Amniotic stem cell (primary cell): ENCODE measurements at places on chromosomes 5 and 9.

GRCh38 chr5:121987052-121987684 lies 25.4 kb downstream of the SRFBP1 start:
- no peak for DNase-seq

DNA sequence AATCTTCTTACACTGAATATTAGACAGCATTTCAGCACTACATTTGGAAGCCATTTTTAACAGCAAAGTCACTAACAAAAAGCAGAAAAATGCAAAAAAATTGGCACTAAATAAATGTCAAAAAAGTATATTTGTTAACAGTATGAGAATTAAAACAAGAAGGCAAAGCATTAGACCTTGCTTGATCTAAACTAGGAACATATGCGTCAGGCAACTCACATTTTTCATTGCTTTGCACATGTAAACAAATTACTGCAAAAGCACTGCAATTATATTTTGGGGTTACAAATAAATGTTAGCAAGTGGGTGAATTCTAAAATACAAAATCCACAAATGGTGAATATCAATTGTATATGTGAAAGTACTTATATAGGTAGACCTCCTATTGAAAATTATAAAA lies 49.0 kb upstream of the RAPGEF6 start:
- DNase-seq = no peak

DNA sequence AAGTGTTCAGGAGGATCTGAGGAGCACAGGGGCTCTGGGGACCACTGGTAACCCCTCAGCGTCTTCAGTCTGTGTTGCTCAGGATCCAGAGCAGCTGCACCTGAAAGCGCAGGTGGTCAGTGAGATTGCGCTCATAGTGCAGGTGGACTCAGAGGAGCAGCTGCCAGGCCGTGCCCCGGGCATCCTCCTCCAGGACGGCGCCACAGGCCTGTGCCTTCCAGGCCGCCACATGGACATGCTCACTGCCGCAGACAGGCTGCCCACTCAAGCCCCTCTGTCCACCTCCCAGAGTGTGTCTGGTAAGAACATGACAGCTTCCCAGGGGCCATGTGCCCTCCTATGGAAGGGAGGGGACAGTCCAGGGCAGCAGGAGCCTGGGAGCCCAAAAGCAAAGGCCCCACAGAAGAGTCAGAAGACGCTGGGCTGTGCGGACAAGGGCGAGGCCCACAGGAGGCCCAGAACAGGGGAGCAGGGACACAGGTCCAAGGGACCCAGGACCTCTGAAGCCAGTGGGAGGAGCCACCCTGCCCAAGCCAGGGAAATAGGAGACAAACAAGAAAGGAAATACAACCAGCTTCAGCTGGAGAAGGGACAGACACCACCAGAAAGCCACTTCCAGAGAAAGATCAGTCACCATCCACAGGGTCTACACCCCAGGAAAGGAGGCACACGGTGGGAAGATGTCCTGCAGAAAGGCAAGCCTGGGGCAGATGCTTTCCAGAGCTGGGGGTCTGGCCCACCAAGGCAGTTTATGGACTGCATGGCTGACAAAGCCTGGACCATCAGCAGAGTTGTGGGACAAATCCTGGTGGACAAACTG lies 5.2 kb downstream of the SPATA31E1 start:
- DNase-seq = no peak

- DNase-seq = no peak
Observed at GRCh38 chr9:135533674-135534073, 12.3 kb upstream of the OBP2A start.

- DNase-seq = no peak
Observed at GRCh38 chr9:88535226-88536022, 446 bp downstream of the NXNL2 start.

- DNase-seq = no peak
Observed at GRCh38 chr9:91805031-91805430, 145.0 kb downstream of the ROR2 start.

DNA sequence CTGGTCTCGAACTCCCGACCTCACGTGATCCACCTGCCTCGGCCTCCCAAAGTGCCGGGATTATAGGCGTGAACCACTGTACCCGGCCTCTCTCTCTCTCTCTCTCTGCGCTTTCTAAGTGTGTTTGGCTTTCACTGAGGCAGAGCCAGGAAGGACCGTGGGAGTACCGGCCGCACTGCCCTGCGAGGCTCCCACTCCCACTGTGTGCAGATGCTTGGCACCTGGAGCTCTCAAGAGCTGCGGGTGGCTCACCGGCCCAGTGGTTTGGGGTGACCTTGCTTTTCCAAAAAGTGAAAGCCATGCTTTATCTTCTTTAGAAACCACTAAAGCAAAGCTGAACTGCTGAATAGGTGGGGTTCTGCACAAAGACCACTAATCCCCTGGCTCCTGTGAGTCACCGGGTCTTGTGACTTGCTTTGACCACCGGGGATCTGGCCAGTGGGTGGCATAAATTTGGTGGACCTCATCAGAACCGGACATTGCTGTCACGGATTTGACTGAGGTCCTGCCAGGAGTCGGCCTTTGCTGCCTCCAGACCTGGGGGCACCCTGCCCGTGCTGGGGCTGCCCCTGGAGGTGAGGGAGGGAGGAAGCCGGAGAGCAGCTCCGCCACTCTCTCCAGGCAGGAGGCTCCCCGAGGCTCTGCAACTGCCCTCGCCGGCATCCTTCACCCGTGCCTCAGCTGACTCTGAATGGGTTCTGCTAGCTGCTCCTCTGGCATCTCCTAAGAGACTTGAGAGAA lies 228.9 kb downstream of the FANCC start:
- DNase-seq = no peak

DNA sequence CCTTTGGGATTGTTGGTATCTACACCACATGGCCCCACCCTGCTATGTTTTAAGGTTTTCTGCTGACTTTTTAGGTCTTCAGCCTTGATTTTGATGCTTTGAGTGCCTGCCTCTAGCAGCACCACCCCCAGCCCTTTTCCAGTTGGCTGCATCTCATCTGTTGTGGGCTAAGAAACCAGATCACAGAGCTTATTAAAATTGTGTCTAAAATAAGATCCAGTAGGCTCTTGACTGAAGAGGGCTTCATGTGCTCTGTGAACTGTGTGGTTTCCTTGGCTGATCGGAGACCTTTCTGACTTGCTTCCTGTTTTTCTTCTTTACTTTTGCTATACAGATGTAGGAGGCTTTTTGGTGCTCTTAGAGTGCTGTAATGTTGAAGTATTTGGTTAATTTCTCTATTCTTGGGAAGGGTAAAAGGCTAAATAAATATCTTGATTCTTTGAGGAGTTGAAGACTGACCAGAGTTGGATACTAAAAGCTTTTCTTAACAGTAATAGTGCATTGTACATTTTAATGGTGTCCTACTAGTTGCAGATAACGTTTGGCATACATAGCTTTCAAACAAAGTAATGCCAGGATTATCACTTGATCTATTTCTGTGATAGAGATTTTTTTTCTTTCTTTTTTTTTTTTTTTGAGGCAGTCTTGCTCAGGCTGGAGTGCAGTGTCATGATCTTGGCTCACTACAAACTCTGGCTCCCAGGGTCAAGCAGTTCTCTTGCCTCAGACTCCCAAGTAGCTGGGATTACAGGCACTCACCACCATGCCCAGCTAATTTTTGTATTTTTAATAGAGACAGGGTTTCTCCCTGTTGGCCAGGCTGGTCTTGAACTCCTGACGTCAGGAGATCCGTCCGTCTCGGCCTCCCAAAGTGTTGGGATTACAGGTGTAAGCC lies 4.5 kb downstream of the UBE2D2 start:
- no peak for DNase-seq

DNA sequence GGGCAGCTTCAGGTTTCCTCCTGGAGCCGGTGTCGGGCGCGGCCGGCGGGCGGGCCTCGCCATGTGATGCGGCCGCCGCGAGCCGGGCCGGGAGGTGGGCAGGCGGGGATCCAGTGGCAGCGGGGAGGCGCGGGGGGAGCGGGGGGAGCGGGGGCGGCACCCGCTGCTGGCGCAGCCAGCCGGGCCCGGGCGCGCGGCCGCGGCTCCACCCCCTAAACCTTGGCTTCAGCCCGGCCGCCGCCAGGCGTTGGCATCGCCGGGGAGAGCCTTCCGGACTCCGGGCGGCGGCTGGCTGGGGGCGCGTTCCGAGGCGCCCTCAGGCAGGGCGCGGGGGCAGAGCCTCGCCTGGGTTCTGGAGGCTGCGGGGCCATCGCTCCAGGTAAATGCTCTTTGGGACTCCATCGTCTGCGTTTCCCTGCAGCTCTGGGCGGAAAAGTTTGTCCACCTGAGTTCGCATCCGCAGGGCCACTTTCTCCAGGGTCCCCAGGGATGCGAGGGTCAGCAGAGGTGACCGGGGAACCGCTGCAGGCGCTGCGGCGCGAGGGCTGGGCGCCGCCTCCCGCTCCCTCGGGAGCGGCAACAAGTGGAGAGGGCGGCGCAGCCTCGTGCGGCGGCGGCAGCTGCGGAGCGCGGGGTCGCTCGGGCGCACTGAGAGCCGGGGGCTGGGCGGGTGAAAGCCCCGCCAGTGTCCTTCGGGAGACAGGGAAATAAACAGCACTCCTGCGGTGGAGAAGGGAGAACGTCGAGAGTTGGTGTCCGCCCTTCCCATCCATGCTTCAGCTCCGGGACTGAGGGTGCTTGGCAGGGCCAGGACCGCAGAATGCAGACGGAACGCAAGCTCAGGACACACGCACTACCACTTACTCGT lies at the start of gene ARHGEF28:
TSS of gene ARHGEF28 (plus strand) at position 253 of the 868 bp plus-strand sequence. CDS start 58,656 bp downstream, outside the sequence.
- peak; percentile 56 for DNase-seq

DNA sequence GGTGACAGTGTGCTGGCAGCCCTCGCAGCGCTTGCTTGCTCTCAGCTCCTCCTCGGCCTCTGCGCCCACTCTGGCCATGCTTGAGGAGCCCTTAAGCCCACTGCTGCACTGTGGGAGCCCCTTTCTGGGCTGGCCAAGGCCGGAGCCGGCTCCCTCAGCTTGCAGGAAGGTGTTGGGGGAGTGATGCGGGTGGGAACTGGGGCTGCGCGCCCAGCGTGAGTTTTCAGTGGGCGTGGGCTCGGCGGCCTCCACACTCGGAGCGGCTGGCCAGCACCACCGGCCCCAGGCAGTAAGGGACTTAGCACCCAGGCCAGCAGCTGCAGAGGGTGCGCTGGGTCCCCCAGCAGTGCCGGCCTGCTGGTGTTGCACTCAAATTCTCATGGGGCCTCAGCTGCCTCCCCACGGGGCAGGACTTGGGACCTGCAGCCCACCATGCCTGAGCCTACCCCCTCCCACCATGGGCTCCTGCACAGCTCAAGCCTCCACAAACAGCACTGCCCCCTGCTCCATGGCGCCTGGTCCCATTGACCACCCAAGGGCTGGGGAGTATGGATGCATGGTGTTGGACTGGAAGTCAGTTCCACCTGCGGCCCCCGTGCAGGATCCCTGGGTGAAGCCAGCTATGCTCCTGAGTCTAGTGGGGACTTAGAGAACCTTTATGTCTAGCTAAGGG lies 223.1 kb upstream of the PTPRD start:
- DNase-seq = no peak

GRCh38 chr5:168910874-168911273 lies 331.7 kb upstream of the PANK3 start:
- no peak for DNase-seq

- DNase-seq = no peak
Observed at GRCh38 chr9:7045361-7045760, 287.6 kb downstream of the KDM4C start.

DNA sequence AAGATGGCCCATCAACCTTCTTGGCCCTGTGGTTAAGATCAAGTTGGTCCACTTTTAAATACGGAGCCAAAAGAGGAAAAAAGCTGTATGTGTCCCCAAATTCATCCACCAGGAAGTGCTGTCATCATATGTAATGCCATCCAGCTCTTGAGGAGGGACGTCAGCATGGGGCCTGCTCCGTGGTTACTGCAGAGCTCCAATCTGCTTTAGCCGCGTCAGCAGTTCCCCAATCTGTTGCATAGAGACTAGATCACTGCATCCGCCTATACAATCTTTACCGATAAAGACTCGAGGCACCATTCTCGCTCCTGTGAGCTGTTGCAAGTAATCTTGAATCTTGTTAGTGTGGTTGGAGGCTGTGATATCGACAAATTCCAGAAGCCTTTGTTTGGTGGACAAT lies 65.7 kb downstream of the GABRA6 start:
- no peak for DNase-seq

GRCh38 chr5:66744040-66744439 lies 147.8 kb downstream of the MAST4 start:
- DNase-seq = no peak

DNA sequence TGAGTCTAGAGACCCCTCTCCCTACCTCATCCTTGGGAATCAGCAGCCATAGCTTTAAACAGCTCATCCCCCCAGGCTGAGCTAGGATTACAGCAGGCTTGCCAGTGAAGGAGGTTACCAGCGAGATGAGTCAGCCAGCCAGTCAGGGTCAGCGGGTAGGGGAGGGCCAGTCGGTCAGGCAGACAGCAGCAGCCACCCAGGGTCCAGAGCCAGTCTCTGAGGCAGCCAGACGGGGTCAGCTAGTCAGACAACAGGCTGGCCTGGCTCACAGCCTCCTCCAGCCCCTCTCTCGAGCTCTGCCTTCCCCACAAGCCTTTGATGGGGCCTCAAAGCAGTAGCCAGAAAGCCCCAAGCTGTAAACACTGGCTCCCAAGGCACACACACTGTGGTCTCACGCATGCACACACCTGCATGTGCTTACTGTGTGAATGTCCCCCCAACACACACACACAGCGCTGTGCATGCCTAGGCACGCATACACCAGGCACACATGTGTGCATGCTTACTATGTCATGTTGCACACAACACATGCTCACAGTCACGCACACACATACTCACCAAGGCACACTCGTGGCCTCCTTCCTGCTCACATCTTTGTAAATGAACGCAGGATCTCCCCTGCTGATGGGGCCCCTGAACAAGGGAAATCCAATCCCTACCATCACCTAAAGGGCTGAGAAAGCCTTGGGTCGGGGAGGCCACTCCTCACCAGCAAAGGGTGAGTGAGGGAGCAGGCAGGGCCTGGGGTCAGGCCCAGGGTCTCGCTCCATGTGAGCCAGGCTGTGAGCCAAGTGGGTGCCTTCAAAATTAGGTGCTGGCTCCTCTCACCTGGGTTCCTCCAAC lies 28.2 kb upstream of the CPLX2 start:
- DNase-seq = no peak

DNA sequence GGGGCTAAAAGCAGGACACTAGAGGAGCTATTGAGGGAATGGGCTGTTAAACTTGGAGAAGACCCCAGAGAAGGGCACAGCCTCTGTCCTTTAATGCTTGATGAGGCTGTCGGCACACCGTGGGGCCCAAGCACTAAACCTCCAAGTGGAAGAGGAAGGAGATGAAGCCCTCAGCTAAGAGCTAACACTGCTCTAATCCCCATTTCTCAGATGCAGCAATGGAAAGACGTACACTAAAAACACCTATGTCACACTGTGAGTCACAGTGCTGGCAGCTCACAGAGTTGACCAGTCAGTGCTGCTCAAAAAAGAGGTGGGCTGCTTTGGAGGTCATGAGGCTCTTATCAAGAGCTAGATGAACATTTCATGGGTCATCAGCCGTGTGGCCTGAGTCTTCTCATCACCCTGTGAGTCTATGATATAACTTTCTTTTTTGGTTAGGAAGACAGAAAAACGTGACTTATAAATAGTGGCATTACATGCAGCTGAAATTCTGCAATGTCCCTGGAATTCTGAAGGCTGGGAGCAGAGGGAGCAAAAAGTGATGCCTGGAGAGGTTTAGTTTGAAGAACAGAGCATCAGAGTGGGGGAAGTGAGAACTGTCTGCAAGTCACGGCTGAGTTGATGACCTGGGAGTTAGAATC lies 21.5 kb downstream of the TNFSF8 start:
- no peak for DNase-seq

GRCh38 chr9:134326724-134327601 lies 708 bp downstream of the RXRA start:
- DNase-seq = no peak

GRCh38 chr5:148416921-148417320 lies 33.2 kb downstream of the FBXO38 start:
- DNase-seq = no peak
